ENCODE measurements at places on chromosomes 5 and 9.

DNA sequence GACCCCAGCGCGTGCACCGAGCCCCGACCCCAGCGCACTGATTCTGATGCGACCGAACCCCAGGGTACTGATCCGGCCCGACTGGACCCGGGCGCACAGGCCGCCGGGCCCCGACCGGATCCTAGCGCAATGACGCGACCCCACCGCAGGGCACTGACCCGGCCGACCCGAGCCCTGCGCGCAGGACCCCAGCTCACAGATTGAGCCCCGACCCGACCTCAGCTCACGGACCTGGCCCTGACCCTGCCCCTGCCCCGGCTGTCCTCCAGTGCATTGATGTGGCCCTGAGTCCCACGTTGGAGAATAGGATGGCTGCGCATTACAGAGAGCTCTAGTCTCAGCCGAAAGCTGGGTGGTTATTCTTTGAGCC is 438 bp downstream of the TRIP13 start:
- no peak for DNase-seq

- DNase-seq, result no peak
These were observed 804.6 kb upstream of the COX7C start for GRCh38 chr5:85813146-85813545.

GRCh38 chr9:105158898-105159297 is 85.6 kb upstream of the SLC44A1 start:
- DNase-seq, result no peak

GRCh38 chr9:128333451-128333869 is 6.9 kb upstream of the SLC27A4 start:
- no peak for DNase-seq

DNA sequence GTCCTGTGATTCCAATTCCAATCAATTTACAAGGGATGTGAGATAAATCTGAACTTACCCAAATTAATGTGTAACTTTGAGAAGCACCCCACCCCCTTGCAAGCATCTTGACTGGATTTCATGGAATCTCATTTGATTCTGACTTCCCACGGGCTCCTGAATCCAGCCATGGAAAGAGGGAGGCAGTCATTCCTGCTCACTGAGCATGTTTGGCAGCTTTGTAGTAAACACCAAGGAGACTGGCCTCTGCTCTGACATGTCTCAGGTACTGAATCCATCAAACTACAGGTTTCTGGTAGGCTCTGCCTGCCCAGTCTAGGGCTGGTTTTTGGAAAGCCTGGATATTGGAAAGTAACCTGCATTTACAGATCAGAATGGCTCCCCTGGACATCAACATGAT is 357.6 kb downstream of the ARHGEF28 start:
- no peak for DNase-seq

DNA sequence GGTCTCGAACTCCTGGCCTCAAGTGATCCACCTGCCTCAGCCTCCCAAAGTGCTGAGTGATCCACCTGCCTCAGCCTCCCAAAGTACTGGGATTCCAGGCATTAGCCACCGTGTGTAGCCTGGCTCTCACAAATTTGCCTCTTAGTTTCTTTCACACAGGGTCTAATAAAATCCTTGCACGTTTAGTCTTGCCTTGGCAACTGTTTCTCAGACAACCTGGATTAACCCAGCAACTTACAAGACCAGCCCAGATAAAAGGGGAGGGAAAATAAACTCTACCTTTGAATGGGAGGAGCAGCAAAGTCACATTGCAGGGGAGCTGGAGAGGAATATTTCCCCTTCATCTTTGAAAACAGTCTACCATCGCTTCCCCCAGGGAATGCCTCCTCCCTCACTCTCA is 29.3 kb upstream of the GNA14 start:
- DNase-seq, result no peak

- peak; percentile 95 for DNase-seq
These were observed 143.9 kb upstream of the STC2 start for GRCh38 chr5:173472164-173472563.

DNA sequence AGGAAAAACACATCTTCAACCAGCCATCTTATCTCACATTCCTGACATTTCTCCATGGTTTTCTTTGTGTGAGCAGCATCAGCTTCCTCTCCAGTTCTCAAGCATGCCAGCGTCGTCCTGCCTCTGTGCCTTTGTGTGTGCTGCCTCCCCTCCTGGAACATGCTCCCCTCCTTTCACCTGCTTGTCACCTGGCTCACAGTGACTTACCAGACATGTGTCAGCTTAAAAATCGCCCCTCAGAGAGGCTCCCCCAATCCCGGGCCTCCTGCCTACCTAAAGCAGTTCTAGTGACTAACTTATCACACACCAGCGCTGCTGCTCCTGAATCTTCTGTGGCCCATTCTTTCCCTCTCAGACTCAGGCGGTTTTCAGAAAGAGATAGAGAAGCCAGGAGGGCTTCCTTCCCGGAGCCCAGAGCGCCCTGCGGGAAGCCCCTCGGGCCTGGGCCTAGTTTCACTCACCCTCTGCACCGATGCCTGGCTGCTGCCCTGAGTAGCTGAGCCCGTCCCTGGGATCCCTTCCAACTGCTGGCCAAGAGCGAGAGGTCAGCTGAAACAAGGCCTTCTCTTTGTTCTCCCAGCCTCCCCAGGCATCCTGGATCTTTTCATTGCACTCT is 51.1 kb upstream of the MVB12B start:
- no peak for DNase-seq

DNA sequence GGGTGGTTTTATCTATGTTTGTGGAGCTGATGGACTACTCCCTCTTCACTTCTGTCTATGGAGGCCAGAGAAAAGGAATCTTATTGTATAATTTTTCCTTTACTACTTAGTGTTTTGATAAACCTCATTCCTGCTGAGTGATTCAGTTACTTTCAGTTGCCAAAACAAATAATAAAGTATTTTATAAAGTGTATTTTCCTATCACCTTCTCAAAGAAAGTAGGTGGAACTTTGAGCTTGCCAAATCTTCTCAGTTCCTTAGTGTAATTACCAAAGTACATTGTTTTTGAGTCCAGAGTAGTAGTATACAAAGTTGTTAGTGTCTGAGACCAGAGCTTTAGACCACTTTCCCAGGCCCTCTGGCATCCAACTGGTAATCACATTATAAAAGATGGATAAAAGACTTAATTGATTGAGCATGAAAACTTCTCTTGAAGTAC is 13.5 kb downstream of the RABGAP1 start:
- peak; percentile 40 for DNase-seq

- DNase-seq, result peak; percentile 98
These were observed 33.4 kb upstream of the TTC1 start for GRCh38 chr5:159975462-159976019.

DNA sequence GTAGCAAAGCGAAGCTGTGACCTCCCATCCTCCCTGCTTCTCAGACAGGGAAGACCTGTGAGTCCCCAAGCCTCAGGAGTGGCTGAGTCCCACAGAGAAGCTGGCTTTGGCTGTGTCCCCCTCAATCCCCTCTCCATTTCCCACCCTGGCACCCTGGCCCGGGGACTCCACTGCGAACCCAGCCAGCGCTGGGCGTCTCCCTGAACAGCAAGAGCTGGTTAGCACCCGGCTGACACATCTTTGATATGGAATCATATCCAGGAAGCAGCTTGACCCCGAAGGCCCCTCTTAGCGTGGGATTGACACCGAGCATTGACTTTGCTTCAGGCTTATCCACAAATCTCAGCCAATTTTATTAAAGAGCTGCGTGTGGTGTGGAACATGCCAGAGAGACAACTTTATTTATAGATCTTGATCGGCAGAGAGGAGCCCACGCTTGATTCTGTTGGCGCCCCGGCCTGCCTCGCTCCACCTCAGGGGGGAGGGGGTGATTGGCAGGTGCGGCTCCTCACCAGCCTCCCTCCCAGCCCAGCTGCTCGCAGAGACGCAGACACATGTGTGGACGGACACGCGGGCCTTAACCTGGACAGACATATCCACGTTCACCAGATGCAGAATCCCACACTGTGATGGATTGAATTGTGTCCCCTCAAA is 120.7 kb upstream of the MVB12B start:
- no peak for DNase-seq

DNA sequence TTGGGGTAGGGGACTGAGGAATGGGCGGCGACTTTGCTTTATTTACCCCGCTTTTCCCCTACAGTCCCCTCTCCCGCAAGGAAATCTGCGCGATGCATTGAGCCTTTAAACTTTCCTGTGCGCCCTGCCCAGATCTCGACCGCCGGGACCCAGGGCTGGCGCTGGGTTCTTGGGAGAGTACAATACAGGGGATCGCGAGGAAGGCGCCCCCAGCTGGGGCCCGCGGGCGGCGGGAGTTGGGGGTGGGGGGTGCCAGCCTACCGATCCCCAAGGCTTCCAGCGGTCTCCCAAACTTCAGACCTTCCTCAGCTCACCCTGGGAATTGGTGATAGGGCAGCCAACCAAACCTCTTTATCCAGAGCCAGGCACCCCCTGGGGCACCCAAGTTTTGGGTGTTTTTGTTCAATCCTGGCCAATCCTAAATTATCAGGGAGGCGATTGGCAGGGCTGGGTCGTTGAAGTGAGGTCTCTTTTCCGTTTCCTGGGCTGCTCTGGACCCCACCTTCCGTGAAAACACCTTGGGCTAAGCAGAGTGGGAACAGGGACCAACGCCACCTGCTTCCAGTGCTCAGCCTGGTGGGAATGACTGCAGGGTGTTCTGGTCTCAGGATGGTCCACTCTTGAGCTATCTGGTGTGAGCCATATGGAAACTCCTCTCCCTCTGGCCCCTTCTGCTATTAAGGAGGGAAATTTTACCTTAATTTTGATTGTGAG is 51.4 kb upstream of the DAB2IP start:
- DNase-seq, result no peak

- no peak for DNase-seq
These were observed 15.0 kb downstream of the ABHD17B start for GRCh38 chr9:71895955-71896354.

DNA sequence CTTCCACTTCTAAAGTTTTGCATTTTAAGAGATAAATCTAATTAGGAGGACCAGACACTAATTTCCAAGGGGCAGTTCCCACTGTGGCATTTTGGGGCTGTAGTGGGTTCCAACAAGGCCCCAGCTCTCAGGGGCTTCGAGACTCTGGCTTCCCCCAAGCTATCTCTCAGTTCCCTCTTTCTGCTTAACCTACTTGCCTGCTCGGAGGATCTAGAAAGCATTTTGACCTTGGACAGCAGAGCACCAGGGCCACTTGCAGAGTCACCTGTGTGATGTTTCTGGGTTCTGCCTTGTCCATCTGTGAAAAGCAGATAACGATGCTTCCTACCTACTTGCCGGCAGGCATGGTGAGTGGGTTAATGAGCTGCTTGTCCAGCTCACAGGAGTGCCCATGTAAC is 175.4 kb downstream of the MED10 start:
- no peak for DNase-seq

DNA sequence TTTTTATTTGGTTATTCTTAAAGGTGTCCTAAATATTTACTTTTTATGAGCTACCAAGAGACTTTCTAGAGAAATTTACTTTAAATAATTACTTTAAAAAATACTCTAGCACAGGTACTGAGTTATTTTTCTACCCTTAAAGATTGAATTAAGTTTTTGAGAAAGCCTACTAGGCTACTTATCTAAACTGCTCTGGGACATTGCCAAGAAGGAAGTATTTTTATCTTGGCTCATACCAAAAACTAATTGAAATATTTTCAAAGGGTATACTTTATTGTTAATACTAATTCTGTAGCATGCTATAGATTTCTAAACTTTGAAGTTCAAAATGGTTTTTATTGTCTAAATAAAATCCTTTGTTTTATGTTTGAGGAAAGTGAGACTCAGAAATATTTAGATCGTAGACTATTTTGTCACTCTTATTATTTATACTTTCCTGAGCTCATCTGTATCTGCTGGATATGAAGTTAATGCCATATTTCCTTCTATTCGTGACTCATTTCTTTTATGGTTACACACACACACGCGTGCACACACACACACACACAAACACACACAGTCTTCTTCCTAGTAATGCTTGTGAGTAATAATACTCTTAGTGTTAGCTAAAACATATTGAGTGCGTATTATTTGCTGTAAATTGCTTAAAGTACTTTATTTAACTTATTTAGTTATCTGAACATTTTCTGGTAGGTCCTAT is 89.5 kb downstream of the MAN2A1 start:
- DNase-seq, result no peak

DNA sequence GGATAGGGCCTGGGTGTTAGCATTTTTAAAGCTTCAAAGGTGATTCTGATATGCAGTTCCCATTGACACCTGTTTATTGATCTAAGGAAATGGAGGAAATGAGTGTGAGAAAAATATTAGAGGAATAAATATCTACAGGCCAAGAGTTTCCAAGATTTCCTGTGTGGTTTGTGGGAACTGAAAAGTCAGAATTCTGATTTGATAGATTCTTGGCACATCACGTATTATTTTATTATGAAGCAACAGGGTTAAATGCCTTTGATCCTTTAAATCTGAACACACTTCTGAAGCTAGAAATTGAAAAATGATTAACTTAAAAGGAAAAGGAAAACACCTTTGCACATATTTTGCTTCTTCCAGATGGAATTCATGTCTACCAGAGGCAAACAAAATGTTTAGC is 113.7 kb downstream of the CD180 start:
- DNase-seq, result no peak

GRCh38 chr5:171629221-171629620 is 156.4 kb upstream of the SMIM23 start:
- peak; percentile 5 for DNase-seq

DNA sequence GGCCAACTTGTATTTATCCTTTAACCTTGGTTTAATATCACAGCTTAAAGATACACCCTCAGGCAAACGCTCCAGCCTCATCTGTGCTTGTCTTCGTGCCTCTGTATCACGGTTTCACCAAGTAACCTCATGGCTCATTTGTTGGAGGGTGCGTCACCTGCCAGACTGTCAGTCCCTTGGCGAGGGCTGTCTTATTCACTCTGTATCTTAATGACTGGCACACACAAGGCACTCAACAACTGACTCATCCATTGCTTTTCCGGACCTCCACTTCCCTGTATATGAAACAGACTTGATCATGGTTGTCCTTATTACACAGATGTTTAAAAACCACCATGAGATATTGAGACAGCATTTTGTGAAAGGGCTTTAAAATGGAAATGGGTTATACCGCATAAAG is 28.0 kb downstream of the LCP2 start:
- DNase-seq, result no peak

- DNase-seq, result no peak
These were observed 91.0 kb upstream of the SH3PXD2B start for GRCh38 chr5:172545291-172545801.

DNA sequence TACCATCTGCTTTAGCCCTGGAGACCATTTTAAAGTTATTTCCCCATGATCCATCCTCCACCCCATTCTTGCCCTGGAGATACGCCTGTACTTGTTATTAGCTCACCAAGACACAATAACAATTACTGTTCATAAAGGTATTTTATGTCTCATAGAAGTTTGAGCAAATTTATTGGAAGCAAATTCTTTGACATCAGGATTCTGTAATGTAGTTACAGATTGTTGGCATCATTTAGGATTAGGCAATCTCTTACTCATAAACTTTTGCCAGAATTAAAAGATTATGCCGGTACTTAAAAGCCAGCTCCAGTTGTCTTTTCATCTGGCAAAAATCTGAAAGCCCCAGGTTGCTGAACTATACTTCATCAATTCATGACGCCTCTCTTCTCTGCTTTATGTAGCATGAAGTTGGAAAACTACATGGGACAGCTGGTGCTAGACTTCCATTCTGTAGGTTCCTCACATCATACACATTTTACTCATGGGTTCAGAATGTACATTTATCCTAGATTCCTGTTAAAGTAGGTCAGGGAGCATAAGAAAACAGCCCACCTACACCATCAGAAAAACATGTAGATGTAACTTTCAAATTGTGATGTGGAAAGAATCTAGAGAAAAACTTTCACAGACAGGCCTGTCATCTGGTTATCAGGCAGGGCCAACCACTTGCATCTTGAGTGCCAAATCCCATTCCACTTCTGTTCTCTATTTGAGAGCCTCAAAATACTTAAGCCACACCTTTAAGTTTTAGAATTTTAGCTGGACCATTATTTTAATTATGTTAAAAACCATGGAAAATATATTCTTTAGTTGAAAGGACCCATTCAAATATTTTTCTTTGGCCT is 14.0 kb downstream of the ATP10B start:
- DNase-seq, result no peak
